NCI-H2171 treated with DMSO at 0.1 percent for 48 hours (cell line): ENCODE measurements at places on chromosomes 12 and 14.

DNA sequence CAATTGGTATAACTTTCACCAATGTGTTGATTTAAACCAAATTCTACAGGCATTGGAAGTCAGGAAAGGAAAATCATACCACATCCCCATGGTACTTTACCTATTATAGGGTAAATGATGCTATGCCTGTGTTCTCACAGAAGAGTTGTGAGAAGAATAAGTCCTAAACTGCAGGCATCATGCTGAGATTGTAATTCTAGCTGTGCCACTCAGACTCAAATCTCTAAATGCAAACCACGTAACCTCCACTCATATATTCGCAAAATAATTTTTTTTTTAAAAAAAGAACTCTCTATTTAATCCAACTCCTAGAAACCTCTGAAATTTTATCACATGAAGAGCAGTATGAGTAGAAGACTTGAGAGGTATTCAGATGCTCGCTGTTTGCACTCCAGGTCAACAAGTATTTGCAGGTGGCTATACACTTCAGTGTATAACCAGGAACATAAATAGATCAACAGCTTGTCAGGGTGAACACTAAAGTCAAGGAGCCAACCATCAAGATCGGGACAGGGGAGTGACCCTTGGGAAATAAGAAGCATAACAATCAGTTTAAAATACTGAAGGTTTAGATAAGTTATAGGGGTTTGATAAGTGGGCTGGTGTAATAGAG lies 110.1 kb downstream of the SLC25A21 start:
- no peak for DNase-seq

- no peak for DNase-seq
Observed at GRCh38 chr12:90250042-90250441, 541.4 kb upstream of the ATP2B1 start.

GRCh38 chr12:7634561-7634960 lies 31.1 kb downstream of the APOBEC1 start:
- DNase-seq, result no peak

DNA sequence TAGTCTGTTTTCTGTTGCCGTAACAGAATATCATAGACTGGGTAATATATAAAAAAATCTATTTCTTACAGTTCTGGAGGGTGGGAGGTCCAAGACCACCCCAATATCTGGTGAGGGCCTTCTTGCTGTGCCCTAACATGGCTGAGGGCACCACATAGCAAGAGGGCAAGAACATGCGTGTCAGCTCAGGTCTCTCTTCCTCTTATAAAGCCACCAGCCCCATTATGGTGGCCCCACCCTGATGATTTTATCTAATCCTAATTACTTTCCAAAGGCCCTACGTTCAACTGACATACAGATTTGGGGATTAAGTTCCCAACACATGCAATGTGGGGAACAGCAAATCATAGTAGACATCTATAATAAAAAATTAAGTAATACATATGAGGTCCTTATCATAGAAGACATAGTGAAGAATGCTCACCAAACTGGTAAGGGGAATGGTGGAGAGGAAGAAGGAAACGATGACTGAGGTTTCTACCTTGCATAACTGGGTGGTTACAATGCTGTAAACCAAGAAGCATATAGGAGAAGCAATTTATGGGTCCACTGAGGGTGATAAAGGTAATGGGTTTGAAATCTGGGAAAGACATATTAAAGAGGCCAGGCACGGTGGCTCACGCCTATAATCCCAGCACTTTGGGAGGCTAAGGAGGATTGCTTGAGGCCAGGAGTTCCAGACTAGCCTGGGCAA lies 27.0 kb downstream of the BTBD7 start:
- no peak for DNase-seq

DNA sequence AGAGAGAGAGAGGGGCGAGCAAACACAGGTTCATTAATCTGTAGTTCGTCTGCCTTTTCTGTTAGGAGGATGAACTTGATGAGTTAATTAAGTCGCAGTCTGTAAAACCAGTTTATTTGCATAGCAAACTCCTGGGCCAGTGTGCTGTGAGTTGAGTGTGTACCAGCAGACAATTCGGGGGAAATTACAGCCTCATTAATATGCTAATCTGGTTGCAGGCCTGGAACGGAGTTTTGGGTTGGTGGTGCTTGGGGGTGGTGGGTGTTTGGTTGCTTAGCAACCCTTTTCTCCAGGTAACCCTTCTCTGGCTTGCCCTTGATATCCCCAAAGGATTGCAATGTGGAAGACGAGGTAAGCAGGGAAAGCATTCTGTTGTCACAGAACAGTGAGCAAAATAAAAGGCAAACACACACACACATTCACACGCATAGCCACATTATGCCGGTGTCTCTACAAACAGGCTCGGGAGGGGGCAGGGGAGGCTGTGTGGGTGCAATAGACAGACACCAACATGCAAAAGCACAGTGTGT lies 29.2 kb upstream of the LHX5 start:
- DNase-seq, result no peak

- peak; percentile 67 for DNase-seq
Observed at GRCh38 chr14:21723431-21724045, 49.9 kb upstream of the OR4E1 start.

GRCh38 chr14:69331206-69331605 lies 66.9 kb downstream of the ERH start:
- no peak for DNase-seq

GRCh38 chr12:58920102-58920960 lies at the start of gene LRIG3:
Gene LRIG3 (minus strand): TSS chr12:58920504. CDS start chr12:58920235, 269 bp downstream.
- DNase-seq, result peak; percentile 81

DNA sequence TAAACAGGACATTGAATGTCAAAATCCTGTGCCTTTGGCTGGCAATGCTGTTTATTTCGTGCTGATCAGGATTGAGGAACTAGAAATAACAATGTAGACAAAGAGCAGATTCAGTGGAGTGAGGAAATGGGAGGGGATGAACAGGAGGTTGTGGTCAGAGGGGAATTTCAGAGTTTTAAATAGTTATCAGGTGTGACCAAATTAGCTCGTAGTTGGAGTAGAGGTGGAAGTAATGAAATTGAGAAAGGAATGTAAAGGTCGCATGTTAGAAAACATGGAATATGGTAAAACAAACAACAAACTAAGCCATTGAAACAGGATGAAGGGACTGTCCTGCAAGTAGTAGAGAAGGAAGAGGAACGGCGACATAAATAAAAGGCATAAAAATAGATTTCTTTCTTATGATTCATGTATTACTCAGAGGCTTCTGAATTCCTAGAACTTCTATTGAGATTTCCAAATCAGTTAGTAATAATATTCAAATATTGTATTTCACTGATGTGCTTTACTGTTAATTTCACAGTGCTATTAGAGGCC lies 9.5 kb upstream of the SAV1 start:
- DNase-seq, result no peak

DNA sequence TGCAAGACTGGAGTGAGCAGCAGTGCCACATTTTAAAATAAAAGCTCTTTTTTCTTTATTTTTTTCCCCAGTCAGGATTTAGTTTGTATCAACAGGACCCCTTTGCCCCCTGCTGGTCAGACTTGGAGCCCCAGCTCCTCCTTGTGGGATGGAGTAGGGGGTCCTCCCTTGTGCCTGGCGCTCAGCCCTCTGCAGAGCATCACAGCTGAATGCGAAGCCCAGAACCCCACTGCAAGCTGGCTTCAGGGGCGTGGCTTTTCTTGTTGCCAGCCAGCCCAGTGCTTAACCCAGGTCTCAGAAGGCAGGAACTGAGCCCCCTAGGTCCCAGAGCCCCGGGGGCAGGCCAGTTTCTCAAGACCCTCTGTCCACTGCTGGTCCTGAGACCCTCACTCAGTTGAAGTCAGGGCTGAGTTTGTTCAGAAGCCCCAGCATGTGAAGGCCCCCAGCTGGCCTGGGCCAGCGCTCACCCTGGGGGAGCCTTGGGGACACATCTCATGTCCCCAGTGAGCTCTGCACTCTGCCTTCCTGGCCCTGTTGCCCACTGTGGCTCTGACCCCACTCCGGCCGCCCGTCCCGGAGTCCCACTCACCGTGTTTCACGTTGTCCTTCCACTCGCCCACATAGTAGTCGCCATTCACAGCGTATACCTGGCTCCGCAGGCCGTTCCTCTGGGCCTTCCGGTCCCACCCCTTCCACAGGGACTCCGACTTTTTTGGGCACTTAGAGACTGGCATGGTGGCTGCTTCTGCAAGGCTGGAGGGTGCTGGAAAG lies 519 bp downstream of the MORN3 start:
- DNase-seq, result peak; percentile 22

DNA sequence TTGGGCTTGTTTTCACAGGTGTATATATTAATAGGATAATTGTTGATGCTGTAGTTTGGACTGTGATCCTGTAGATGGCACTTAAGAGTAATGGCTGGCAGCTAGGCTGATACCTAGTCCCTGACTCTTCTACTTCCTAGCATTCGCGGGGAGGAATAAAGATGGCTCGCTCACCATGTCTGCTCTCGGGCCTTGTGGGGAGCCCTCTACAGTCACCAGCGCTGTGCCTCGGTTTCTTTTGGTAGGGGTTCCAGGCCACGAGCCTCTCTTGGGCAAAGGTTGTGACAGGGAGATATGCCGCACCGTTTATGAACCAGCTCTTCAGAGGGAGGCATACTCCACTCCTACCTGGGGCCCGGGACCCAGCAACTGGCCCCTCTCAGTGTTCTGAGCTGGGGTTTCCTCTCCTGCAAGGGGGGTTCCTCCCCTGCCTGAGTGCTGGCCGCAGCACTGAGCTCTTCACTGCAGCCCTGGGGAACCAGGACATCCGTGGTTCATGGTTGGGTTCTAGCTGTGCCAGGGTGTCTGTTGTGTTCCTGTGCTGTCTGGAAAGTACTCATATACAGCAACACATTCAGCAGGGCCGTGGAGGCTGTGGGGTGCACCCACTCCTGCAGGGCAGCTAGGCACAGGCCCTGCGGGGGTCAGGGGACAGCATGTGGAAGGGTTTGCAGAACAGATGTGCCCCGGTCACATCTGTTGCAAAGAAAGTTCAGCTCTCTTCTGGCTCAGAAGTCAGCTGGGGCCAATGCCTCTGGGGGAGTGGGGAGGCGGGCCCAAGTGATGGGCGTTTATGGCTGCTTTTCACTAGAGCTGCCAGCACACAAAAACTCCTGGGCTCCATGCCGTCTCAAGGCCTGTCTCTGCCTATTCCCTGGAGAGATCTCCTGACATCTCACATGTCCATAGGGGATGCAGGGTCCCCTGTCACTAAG lies 147.9 kb downstream of the PPFIA2 start:
- DNase-seq, result peak; percentile 39
